ENCODE measurements at places on chromosomes 11 and 22.

DNA sequence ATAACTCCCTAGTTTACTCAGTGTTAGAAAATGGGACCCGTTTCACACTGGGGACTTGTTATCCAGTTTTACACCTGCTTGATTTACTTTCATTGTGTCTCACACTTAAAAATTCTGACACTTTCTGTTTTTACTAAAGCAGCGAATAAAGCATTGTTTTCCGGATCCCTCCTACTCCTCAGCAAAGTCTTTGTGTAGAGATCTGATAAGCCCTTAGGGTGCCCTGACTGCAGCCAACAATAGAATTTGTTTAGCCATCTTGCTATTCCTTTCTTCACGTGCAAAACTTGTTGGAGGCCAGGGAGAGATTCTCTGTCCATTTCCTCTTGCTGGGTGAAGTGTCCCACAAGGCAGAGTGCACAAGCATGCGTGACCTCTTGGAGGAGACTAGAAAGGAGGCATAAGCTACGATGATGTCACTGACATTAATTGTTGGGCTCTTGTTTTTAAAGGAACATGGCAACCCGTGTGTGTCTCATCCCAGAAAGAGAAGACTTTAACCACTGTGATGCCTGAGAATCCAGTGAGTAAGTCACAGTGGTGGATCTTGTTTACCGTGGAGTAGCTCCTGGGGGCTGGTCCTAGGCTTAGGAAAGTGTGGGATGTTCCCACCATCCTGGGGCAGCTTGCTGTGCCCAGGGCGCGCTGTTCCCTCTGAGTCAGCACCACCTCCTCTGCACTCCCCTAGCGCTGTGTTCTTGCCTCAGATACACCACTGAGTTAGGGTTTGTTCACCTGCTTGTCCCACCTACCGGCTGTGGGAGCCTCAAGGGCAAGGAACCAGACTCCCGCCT, 27.7 kb downstream of the MICAL2 start:
- DNase-seq = peak; percentile 98

DNA sequence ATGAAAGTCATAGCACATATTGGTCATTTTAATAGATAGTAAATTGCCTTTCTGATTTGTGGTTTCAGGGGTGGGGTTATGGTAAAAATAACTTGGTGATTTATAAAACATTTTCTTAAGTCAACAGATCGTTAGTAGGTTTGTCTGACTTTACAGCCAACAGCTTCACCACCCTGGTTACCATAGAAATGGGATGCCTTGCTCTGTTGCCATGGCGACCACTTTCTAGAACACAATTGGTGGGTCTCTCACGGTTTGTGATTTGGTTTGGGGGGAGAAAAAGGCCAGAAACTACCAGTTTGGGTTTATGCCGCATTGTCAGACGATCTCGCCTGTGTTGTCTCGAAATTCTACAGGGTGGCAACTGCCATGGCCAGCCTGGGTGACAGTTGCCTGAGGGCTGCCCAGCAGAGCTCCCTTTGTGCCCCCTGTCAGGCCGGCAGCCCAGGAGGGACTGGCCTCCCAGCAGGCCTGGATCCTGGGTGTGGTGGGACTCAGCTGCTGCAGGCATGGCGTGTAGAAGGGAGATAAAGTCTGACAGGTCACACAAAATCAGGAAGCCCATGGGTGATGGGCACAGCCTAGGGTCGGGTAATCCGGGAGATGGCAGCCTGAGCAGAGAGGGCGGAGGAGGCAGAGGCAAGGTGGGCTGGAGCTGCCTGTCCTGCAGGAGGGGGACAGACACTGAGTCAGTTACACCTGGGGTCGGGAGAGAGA, 30.9 kb downstream of the KCNC1 start:
- DNase-seq = no peak

GRCh38 chr11:111462329-111462728, 49.9 kb downstream of the BTG4 start:
- DNase-seq = no peak

DNA sequence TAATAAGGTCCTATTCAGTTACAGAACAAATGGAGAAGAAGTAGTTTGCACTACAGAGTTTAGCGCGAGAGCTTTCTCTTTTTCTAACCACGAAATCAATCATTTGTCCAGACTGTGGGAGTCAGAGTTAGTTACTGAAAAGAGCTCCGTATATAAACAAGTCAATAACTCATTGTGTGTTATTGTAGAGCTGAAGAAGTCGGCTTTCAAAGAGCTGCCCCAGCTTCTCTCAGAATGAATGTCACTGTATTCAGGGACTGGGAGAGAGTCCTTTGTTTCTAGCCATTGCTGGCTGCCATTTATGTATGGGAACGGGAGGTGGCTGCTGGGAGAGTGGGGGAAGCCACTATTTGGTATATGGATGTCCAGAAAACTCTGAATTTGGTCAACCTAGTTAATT, 227.8 kb downstream of the DCDC1 start:
- DNase-seq = no peak

GRCh38 chr22:22820626-22821025, 67.0 kb upstream of the IGLL5 start:
- DNase-seq = no peak

GRCh38 chr11:119891055-119891768, 162.2 kb upstream of the NECTIN1 start:
- DNase-seq = no peak

DNA sequence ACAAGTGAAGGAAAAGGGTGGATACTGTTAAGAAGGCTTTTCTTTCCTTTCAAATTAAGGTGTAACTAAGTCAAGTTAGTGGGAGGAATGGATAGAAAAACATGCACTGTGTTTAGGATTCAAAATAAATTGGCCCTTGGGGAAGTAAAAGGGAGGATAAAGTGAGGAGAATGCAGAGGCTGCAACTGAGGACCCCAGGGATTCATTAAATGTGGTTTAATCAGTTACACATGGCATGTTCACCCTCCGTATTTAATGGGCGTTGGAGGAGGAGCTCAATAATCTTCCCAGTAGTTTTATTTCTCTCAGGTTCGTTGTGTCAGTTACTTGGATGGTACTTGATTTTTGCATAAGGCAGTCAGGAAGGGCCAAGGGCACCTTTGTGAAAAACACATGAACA, 966.3 kb downstream of the JRKL start:
- no peak for DNase-seq

All from brain pericyte (primary cell).